ENCODE measurements at places on chromosomes 3 and 15.

DNA sequence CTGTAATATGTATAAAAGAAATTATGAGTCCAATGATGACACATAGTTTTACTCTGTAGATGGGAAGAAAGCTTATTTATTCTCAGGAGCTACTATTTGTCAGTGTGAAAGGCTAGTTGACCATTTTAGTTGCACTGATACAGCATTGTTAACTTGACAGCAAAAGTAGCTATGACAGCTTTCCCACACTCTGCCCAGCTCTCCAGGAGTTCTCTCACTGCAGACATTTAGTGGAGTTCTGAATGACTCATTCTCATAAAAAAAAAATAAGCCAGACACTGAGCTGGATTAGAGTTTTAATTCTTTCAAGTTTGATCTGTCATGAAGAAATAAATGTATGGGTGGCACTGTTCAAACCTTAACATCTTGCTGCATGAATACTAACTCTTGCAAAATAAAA, 77.2 kb upstream of the CFAP20DC start:
- no peak for DNase-seq

DNA sequence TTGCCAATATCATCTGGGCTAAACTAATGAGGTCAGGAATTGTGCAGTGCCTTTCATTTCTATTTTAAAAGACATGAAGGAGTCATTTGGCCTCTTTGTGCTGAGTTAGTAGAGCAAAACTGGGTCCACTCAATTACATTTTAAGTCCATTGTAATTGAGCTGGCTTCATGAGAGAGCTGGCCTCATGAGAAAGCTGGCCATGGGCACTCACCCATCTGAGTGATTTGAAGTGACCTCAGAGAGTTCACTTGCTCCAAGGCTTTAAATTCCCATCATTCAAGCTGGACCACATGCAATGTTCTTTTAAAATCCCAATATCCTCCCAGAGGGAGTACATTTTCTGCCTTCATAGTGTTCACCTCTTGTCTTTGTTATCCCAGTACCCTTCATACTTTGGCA, 335.9 kb upstream of the WNT5A start:
- DNase-seq, result no peak

DNA sequence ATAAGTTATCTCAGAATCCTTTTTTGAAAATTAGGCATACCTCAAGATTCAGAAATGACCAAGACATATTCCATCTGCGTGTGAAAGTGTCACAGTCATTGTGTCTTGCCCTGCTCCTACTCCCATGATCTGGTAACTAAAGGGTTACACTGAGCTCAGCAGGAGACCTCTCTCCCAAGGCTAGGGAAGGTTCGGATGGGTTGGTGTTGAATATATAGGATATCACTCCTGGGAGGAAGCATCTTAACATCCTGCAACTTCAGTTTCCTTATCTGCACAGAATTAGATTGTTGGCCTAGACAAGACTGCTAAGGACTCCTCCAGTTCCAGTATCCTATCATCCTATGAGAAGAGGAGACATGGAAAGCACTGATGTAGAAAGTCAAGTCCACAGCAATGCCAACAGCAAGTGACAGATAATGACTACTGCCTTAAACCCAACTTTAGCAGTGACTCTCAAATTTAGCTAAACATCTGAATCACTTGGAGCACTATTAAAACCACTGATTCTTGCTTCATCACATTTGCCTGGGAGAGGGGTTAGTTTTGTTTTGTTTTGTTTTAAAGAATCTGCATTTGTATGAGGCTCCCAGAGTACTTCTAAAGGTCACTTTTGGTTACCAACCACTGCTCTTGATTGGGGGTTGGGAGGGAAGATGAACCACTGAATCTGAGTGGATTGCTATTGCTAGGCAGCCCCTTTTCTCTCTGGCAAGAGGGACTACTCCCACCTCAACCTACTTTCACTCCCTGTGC, 9.7 kb downstream of the ADAMTS9 start:
- no peak for DNase-seq

DNA sequence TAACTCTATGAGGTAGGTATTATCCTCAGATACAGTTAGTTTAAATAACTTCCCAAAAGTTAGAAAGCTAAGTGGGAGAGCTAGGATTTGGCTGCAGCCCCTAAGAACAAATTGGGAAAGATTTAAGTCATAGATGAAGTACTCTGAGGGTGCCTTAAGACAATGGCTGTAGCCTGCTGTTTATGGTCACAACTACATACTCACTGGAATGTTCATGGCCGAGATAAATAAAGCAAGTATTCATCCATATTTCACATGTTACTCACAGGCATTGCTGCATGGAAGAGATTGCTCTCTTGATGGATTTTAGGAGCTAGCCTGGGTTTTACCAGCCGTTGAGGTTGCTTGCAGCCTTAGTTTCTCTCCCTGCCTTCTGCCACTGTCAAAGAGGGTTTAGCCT, 145.0 kb downstream of the CMSS1 start:
- DNase-seq, result no peak

GRCh38 chr3:187799942-187800641, 54.8 kb upstream of the BCL6 start:
- DNase-seq, result no peak

- DNase-seq, result no peak
These were observed 7.6 kb downstream of the MYZAP start for GRCh38 chr15:57599296-57599810.

DNA sequence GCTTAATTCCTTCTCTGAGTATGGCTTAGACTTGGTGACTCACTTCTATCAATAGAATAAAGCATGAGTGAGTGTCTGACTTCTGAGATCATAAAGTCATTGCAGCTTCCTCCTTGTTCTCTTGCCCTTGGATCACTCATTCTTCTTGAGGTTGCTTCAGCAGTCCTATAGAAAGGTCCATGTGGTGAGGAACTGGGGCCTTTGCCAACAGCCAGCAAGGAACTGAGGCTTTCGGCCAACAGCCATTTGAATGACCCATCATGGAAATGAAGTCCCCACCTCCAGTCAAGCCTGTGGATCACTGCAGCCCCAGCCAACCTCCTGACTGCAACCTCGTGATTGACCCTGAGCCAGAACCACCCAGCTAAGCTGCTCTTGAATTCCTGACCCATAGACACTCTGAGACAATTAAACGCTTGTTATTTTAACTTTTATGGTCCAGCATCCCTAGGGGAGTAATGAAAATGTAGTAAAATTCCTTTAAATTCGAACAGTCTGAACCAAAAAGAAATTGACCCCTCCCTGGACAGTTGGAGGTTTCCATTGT, 84.5 kb downstream of the WDR76 start:
- no peak for DNase-seq

DNA sequence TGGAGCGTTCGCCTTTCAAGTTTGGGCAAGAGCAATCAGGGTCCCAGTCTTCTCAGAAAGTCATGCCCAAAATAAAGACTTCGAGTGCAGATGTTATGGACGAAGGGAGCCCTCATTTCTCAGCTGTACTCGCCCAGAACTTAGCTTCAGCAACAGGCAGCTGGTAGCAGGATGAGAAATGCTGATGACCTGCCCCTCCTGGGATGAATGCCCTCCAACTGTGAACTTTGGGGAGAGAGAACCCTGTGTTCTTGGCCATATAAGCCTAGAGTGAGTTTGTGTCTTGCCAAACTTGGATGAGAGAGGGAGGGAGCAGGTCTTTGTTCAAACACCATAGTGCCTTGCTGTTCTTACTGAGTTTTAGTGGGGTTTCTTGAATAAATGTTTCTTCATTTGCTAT, 400.3 kb downstream of the LRTM1 start:
- DNase-seq, result no peak

DNA sequence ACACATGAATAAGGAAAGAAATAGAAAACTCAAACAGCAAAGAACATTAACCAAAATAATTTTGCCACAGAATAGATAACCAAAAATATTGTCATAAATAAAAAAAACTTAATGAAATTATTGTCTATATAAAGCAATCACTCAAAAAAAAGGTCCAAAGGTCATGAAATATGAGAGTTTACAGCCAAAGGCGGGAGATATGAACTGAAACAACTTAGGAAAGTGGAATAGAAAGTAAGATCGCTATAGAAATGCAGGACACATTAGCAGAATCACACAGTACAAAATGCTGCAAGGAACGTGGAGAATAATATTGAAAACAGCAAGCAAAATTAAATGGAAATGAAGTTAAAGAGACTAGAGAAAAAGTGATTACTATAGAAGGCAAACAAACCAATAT, 375.0 kb upstream of the ARHGEF26 start:
- no peak for DNase-seq

- DNase-seq, result no peak
These were observed 84.2 kb upstream of the TBL1XR1 start for GRCh38 chr3:177281292-177282118.

- DNase-seq, result no peak
These were observed 19.7 kb downstream of the MGLL start for GRCh38 chr3:127802606-127803005.

- no peak for DNase-seq
These were observed 7.8 kb downstream of the GP9 start for GRCh38 chr3:129068291-129068886.

- DNase-seq, result no peak
These were observed 57.8 kb downstream of the HERC2 start for GRCh38 chr15:28264166-28264565.

- DNase-seq, result no peak
These were observed 619.2 kb downstream of the DIPK2A start for GRCh38 chr3:144590854-144591253.

- no peak for DNase-seq
These were observed 26.4 kb upstream of the MYZAP start for GRCh38 chr15:57565311-57565710.

DNA sequence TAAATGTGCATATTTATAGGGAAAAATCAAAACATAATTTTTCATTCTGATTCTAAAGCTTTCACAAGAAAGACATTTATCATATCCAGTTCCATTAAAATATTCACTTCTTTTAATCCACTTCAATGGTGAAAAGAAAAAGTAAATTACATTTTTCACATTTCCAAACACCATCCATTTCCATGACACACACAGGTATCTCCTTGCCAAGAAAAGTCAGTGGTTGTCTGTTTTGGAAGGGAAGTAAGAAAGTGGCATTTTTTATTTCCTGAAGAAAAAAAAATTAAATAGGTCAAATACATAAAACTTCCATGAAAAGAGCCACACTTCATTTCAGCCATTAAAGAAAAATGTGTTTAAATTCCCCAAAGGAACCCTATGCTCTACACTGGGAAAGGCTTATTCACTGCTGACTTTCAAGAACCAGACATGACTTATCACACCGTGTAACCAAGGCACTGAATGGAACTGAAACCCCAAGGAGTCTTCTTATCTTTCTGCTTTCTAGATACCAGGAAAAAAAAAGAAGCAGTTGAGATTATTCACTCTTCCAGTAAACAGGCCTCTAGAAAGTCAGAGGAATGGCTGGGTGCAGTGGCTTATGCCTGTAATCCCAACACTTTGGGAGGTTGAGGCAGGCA, 44.5 kb downstream of the OSBPL10 start:
- no peak for DNase-seq

- no peak for DNase-seq
These were observed 149.4 kb downstream of the MCTP2 start for GRCh38 chr15:94380798-94381197.

DNA sequence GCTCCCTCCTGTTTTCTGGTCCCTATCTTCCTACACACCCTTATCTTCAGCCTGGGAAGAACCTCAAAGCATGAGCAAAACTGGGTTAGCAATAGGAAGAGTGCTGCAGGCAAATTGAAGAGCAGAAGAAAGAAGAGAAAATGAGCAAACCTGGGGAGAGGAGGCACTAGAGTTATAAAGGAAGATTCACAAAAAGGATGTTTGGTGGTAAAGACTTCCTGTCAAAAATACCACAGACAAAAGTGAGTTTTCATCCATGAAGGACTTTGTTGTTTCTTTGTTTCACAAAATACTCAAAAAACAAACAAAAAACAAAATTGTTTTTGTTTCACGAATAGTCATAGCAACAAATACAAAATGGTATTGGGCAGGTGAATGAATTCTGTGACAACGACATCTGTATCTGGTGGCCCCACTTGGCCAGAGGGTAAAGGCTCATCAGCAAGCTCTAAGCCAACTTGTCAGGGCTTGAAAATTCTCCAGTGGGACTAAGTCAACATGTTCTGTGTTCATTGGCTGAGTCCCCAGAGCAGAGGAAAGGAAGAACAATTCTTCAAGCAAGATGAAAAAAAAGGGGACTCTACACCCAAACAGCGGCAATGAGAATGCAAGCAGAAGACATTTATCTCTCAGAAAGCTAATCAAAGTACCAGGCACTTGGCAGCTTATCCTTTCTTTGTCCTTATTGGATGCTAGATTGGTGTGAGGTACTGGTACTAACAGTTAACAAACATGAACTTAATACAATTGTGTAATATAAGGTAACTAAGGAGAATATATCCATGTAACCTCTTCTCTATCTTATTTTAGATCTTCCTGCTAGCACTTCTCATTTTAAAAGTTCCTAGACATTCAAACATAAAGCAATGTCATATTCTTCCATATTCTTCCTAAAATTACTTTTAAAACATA, 9.7 kb downstream of the ATP8B4 start:
- DNase-seq, result no peak

GRCh38 chr3:187445356-187445755, 77.2 kb downstream of the RTP4 start:
- no peak for DNase-seq

DNA sequence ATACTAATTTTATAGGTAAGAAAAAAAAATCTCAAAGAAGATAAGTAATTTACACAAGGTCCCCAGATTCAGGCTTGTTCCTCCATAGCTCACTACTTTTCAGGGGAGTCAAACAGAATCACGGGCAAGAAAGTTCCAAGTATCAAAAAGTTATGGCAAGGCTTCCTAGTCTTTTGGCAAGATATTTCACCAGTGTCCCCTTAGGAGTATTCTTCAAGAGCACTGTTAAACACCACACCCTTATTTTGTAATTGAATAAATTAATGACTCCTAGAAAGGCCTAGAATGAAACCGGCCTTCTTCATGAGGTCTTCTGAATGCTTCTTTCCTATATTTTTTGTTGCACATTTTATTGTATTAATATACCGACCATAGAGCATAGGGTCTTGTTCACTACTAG, 109.7 kb downstream of the MYLK start:
- DNase-seq, result no peak

GRCh38 chr15:42665827-42666226, 71.1 kb downstream of the CDAN1 start:
- no peak for DNase-seq

GRCh38 chr15:55661428-55661827, 73.3 kb upstream of the PYGO1 start:
- DNase-seq, result no peak

DNA sequence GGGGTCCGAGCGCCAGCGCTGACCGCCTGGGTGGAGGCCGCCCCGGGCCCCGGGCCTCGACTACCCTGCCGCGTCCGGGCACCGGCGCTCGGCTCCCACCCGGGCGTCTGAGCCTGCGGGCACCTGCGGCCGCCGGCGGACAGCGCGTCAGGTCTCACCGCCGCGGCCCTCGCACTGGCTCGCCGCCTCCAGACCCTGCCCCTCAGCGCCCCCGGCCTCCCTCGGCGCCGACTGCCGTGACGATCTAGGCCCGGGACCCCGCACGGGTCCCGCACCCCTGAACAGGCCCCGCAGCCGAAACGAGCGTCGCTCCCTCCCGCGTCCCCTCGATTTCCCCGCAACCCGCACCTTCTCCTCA, 297 bp downstream of the PRC1 start:
- no peak for DNase-seq

- DNase-seq, result no peak
These were observed 497.9 kb downstream of the IGSF11 start for GRCh38 chr3:118536764-118537163.

GRCh38 chr3:72296477-72297111, 511.6 kb upstream of the PROK2 start:
- no peak for DNase-seq

GRCh38 chr15:28001641-28002040, 97.5 kb downstream of the OCA2 start:
- DNase-seq, result no peak

GRCh38 chr3:81874738-81875137, 113.3 kb upstream of the GBE1 start:
- no peak for DNase-seq

- no peak for DNase-seq
These were observed 248.9 kb downstream of the SV2B start for GRCh38 chr15:91348752-91349500.
